ENCODE measurements at places on chromosomes 13 and 19.
A peak's percentile ranks its signal among the peaks of the same experiment; 100 is the strongest.

DNA sequence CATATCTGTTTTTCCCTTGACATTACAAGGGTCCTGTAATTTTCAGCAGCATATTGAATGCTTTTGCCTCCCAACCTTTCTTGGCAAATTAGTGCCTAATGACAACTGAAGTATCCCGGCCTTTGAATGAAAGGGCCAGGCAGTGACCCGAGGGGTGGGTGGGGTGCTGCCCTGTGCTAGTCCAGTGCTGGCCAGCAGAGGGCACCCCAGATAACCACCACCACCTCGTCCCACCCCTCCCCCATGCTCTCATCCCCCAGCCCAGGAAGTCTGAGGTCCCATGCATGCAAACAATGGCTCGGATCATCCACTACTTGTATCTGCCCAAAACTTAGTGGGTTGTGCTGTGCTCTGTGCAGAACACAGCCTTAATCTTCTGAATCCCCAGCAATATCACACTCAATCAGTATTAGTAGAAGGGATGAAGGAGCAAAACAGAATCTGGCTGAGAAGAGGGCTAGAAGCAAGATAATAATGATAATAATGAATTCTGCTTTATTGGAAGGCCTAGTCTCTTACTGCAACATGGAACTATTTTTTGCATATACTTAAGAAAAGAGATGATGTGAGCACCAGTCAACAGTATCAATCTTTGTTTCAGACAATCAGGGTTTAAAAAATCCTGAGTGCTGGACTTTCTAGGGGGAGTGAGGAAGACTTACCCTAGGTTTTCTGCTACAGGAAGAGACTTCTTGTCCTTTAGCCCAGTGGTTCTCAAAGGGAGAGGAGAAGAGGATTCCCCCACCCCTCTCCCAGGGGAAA, 3.8 kb downstream of the ATP12A start:
- peak; percentile 42 for DNase-seq

- DNase-seq: no peak
Measured at GRCh38 chr19:15091918-15092753, 10.1 kb downstream of the OR1I1 start.

GRCh38 chr13:32126278-32126677, 94.7 kb downstream of the FRY start:
- DNase-seq: no peak

DNA sequence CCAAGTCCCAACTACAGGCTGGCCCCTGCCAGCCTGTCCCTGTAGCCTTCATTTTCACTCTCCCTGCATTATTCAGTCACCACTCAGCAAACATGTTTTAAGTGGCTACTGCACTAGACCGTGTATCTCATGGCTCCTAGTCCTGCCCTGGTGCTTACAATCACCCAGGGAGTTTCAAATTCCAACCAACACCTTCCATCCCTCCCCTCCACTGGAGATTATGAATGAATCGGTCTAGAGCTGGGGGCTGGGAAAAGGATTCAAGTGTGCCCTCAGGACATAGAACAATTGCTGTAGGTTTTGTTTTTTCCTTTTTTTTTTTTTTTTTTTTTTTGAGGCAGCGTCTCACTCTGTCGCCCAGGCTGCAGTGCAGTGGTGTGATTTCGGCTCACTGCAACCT, 15.0 kb upstream of the TNFAIP8L1 start:
- DNase-seq: no peak

DNA sequence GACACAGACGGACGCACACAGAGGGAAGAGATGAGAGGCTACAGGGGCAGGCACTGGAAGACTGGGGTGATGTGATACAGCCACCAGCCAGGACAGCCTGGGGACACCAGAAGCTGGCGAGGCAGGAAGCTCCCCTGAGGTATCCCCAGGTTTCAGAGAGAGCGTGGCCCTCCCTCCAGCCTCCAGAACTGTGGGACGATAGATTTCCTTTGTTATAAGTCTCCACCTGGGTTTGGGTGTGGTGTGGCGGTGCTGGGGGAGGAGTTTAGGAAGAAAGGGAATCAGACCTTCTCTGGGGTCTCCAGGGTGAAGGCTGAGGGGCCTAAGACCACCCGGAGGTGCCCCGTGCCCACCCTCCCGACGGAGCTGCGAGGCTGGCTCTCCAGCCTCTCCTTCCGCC, 2.7 kb upstream of the ASPDH start:
- no peak for DNase-seq

All from nucleus accumbens (tissue), 56 donors.